MG63 (cell line): ENCODE measurements at places on chromosomes 5 and 9.

DNA sequence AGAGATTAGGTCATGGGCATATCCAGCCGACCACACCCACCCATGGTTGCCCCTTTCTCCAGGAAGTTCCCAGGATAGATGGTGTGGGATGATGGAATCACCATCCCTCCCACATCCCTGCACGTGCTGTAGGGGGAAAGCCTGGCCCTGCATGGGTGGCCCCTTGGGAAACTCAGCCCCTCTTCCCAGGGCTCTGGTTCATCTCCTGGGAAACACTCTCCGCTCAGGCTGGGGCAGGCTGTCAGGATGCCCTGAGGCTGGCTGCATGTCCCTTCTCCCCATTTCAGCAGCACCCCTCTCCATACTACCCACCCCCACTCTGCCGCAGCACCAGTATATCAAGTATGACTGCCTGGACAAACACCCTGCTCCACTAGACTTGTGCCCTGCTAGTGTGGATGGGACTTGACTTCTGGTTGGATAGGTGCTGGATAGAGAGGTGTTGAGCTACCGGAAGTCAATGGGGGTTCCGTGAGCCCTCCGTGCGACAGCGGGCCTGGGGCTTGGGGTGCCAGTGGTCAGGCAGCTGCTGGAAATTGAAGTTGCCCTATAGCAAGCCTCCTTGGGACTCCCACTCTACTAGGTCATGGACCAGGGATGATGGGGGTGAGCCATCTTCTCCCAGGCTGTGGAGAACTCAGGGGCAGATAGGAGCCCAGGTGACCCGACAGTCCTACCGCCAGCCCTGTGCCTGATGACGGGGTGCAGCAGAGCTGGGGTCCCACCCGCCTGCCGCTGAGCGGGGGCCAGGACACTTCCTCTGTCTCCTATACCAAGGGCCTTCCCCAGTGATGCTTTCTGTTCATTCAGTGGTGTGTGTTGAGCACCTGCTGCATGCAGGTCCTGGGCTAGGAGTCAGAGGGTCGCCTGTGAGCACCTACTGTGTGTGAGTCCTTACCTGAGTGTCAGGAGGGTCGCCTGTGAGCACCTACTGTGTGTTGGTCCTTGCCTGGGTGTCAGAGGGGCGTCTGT lies 69.4 kb upstream of the COL5A1 start:
- no peak for DNase-seq

GRCh38 chr9:76665458-76665857 lies 98.8 kb upstream of the PCA3 start:
- DNase-seq: no peak

DNA sequence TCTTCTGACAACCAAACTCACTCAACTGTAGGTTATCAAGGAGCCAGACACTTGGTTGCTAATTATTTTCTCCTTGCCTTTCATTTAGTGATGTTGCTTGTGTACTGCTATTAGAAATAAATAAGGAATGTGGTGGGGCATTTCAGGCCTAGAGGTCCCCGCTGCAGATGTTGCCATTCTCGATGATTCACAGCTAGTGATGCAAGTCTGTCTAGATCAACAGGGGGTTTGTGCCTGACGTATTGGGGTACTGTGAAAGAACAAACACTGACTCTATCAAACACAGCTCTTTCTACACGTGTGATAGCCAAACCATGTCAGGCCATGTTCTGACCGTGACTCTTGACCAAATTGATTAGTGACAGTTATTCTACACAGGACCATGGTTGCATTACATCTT lies 144.7 kb downstream of the OSTF1 start:
- DNase-seq: no peak

DNA sequence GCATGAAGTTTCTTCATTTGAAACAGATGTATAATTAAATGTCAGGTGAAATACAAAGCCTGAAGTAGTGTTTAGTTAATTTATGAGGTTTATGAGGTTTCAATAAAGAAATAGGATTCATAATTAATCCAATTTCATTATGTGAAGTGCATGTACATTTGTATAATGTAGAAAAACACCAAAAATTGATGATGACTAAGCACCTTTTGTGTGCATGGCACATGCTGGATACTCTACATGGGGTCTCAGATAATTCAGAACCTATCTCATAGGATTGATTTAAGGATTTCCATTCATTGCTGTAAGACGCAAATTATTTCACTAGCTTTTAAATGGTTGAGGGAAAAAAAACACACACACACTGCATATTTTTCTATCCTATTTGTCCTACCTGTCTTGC lies 143.9 kb downstream of the ESM1 start:
- no peak for DNase-seq

DNA sequence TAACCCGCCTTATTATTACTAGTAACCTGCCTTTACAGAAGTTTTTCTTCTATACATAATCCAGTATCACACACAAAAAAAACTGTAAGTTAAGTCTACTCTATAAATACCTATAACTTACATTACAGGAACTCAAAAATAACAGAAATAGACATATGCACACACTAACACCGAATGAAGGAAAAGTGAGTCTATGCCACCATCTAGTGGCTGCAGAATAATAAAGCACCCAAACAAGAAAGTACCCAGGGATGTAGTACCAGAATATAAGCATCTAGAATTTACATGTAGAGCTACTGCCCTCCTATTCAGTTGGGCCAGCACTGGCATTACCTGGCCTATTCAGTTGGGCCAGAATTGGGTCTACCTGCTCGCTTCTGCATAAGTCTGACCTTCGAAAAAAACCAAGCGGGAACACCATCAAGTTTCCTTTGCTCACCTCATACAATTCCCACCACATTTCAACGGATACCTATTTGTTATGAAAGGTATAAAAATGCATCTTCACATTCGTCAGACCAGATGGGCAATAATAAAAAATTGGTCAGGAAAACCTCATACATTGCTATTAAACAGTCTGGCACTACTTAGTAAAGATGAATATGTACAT lies 4.0 kb upstream of the NIPSNAP3A start:
- no peak for DNase-seq

- peak; percentile 54 for DNase-seq
Measured at GRCh38 chr9:3809724-3810123, 283.9 kb upstream of the RFX3 start.

GRCh38 chr9:130990306-130990977 lies 18.5 kb upstream of the LAMC3 start:
- DNase-seq: no peak

GRCh38 chr9:68643901-68644809 lies 60.9 kb upstream of the PIP5K1B start:
- DNase-seq: no peak

GRCh38 chr5:135707302-135707701 lies 127.2 kb upstream of the SLC25A48 start:
- no peak for DNase-seq

DNA sequence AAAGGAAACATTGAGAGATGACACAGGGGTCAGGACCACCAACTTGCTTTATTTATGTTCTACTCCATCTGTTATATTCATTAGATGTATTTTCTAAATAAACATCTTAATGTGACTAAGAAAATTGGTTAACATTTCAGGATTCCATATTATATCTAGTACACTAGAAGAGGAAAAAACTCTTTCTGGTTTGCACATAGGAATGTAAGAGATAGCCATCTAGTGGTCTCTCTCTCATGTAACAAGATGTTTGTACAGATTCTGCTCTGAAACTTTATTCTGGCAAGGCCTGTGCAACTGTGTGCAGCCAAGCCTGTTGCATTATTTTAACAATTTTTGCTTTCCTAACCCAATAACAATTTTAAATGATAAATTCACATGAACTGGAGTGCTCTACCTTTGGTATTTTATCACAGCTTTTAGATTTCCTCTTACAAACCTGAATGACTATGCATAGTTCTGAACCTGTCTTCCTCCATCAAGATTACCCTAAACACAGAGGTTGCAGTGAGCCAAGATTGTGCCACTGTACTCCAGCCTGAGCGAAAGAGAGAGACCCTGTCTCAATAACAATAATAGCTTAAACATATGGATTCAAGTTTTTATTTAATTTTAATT lies 148.2 kb downstream of the GIN1 start:
- no peak for DNase-seq
